Hematopoietic multipotent progenitor cell (in vitro differentiated cells): ENCODE measurements at places on chromosomes 2 and 18.

DNA sequence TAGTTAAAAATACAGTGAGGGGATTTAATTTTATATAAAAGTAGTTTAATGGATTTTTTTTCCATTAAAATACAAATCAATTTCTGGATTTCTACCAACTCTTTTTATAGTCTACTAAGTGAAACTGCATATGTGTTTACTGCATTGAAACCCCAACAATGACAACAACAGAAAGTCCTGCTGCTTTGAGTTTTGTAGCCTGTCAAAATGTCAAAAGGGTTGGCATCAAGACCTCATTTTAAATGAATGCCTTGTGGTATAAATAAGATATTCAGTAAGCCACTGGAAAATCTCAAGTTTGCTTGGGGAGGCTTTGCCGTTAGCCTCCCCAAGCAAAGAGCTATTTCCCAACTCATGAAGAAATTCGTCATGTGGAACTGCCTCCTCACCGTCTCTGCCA is 440.3 kb upstream of the HNMT start:
- no peak for DNase-seq

DNA sequence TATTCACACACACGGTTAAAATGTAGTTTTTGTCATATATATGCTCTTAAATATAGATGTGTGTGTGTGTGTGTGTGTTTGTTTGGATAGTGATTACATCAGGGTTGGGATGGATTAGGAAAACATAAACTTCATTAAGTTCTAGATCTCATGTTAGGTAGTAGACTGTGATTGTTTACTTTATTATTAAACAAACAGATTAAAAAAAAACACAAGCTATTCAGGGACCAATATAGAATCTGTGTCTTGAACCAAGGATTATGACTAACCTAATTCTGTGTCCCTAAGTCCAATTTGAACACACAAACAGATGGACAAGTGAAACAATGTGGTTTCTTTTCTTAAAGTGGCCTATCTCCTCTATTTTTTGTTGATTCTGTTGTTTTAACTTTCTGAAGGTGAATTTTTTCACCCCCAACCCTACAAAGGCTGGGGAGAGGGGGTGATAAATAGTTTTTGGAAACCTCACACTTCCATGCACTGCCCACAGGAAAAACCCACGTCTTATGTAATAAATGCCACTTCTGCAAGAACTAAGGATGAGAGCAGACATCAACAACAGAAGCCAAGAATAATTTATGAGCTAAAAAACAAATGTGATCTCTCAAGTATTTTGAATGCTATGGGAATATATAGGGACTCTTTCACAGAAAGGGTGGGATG is 40.7 kb downstream of the IL1R2 start:
- no peak for DNase-seq

- DNase-seq, result no peak
Observed at GRCh38 chr2:161172901-161173540, 12.8 kb downstream of the TANK start.

DNA sequence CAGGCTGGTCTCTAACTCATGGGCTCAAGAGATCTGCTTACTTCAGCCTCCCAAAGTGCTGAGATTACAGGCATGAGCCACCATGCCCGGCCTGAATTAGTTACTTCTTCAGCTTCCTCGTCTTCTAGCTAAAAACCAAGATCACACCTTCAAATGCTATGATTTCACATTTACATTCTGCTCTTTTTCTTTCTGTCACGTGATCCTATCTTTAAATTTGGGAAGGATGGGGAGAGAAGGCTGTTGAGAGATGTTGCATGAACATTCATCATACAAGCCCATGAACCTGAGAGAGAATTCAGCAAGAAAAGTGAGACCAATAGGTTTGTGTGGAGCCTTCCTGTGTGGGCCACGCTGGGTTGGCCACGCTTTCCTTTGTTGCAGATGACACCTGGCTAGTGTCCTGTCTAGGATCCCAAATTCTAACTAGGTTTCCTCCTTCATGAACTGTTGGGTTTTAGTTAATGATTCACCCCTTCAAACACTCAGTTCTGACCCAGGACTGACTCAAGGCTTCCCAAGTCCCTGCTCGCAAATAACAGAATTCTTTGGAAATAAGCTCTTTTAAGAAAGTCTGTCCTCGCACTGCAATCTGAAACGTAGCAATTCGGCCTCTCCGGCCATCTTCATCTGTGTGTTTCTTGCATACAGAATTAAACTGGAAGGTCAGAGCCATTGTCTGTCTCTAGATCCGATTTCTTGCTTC is 57.3 kb upstream of the CREB1 start:
- DNase-seq, result no peak
